Kidney tubule cell (primary cell): ENCODE measurements at places on chromosomes 7 and 10.

GRCh38 chr10:31644931-31645633, 283.5 kb downstream of the ARHGAP12 start:
- no peak for DNase-seq

- peak; percentile 97 for DNase-seq
Measured at GRCh38 chr7:12211054-12211710, at the start of gene TMEM106B. Gene TMEM106B, plus strand, starts transcription at chr7:12211294. Its CDS starts 3,517 bp downstream, at chr7:12214811.

- peak; percentile 17 for DNase-seq
Measured at GRCh38 chr7:21902240-21902639, 43.5 kb downstream of the CDCA7L start.

DNA sequence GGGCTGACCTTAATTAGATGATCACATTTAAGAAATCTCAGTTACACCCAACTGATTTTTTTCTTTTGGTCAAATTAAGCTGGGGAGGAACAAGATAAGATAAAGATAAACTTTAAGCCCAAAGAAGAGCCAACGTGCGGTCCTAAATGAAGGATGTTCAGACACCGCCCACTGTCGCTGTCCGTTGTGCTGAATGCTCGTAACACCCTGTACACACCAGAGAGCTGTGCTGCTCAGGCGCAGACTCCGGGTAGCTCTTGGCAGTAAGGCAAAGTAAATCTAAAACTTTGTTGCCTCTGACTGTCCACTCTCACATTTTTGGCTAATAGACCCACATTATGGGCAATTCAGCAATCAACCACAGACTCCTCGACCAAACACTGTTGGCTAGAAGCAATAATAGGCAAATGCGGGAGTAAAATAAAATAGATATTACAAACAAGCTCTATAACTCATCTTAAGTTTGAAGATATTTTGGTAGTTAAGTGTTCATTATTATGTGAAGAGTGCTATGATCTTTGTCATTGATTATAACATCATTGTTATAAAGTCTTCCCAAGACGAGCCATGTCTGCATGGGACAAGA, 57.1 kb downstream of the PLPP4 start:
- peak; percentile 37 for DNase-seq
